Urinary bladder (tissue), 4 donors: ENCODE measurements at places on chromosomes 5 and 9.

- DNase-seq: no peak
Measured at GRCh38 chr5:156147944-156148285, 179.0 kb upstream of the SGCD start.

- DNase-seq: no peak
Measured at GRCh38 chr5:135158982-135159381, 125.0 kb upstream of the PITX1 start.

DNA sequence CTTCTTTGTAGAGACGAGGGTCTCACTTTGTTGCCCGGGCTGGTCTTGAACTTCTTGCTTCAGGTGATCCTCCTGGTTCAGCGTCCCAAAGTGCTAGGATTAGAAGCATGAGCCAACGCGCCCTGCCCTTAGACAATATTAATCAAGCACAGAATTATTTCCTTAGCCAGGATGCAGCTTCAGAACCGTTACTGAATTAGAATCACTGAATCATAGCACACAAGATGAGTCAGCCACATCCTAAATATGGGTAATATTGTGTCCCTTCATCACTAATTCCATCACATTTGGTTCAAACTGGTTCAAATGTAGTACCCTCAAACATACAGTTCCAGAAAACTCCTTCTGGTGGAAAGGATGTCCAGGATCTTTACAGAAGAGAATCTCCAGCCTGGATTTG is 82.7 kb downstream of the BNC2 start:
- DNase-seq: no peak

- no peak for DNase-seq
Measured at GRCh38 chr5:158514319-158514985, 585.3 kb downstream of the EBF1 start.

DNA sequence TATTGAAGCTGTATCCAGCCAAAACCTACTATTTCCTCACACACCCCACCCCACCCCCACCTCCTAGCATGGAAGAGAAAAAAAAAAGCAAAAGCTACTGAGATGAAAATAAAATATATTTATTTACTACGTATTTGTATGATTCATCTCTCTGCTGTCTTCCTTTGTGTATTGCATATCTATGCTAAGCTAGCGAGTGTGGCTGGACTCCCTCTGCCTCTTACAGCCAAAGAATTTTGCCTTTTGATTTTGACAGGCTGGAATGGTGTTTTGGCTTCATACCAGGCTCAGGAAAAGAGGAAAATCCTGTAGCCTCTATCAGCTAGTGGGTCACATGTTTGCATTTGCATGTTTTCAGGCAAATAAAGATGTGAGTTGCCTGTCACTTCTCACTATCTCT is 2.2 kb downstream of the ABLIM3 start:
- DNase-seq: no peak

DNA sequence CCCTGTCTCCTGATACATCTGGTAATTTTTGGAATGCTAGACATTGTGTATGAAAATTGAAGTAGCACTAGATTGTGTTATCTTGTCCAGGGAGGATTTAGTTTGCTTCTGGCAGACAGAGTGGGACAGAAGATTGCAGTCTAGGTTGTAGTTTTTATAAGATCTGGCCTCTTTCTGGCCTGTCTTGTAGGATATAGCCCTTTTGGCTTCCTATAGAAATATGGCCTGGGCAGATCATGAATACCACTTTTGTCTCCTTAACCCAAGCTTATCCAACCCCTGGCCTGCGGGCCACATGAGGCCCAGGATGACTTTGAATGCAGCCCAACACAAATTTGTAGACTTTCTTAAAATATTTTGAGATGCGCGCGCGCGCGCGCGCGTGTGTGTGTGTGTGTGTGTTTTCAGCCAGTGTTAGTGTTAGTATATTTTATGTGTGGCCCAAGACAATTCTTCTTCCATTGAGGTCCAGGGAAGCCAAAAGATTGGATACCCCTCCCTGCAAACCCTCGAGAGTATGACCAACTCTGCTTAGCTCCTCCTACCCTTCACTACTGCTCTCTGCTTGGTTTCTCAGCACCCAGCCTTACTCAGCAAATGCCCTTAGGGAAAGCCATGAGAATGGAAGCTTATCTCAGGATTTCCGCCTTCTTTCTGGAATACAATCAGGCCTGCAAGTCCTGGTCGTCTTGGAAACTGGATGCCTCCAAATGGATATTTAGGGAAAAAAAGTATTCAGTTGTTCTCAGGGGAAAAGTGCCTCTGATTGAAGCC is 26.5 kb downstream of the ANKRD33B start:
- DNase-seq: no peak

GRCh38 chr5:173057062-173057924 is 1.1 kb downstream of the CREBRF start:
- DNase-seq: peak; percentile 95
